NCI-H1436 (cell line): ENCODE measurements at places on chromosomes 4 and X.

DNA sequence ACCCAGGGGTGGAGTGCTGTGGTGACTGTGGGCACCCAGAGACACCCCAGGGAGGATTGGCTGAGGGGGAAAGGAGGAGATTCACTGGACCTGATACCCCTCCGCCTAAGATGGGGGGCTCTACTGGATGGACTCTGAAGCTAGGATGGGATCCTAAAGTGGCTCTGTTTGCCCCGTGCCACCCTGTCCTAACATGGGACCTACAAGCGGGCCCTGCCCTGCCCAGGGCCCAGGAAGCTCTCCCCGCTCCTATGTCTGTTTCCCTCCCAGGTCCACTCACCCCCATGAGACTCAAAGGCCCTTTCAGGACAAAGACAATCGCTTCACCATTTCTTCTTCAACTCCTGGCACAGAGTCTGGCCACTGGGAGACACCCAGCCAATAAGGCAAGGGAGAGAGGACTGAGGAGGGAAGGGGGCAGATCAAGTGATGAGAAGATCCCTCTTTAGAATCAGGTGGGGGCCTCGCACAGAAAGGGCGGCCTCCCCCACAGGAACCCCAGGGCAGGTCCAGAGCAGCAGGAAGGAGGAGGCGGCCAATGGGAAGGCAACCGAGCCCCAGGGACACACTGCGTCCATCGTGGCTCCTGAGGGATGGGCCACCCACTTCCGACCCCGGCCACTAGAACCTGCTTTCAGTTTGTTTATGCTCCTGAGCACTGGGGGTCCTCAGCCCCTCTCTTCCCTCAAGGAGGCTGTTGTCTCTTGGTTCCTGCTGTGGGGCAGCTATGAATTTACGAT is 155.4 kb downstream of the AFAP1 start:
- DNase-seq = no peak

DNA sequence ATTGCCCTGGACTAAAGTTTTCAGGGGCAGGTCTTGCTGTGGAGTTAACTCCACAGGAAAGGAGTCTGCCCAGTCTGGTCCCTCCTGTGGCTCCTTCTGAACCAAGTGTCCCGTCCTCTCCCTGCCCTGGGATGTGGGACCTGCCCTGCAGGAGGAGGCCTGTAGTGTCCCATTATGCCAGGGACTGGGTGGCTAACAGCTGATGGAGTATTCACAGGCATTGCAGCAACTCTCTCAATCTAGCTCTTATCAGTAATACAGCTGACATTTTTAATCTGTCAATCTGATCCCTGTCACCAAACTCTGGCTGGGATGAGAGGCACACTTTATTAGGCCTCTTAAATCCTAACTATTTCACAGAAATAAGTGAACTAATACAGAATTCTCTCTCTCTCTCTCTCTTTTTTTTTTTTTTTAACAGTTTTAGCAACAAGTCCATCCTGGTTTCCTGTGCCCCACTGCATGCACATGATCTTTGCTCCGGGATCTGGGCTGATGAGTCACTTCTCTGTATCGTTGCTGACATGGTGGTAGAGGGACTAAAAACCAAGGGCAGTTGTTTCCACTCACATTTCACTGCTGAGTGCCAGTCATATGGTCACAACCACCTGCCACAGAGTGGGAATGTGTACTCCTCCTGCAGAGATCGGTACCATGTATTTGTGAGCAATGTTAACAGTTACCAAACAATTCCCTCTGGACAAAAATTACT is 39.1 kb downstream of the HAND2 start:
- no peak for DNase-seq

DNA sequence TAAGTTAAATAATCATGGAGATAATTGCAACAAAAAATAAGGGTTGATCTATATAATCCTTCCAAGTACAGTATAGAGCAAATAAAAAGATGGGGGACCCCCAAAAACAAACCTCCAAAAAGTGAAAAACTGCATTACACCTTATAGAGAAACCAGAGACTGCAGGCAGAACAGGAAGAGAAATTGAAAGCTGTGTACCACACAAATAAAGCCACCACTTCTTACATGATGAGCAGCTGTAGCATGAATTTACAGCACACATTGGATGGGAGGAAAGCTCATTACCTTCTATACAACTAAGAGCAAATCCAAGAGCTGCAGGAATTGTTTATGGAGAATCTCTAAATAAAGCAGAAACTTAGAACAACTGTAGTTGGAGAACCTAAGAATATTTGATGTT is 152.4 kb upstream of the PDE5A start:
- no peak for DNase-seq

- no peak for DNase-seq
Measured at GRCh38 chr4:140020457-140021361, 133.3 kb downstream of the MAML3 start.

DNA sequence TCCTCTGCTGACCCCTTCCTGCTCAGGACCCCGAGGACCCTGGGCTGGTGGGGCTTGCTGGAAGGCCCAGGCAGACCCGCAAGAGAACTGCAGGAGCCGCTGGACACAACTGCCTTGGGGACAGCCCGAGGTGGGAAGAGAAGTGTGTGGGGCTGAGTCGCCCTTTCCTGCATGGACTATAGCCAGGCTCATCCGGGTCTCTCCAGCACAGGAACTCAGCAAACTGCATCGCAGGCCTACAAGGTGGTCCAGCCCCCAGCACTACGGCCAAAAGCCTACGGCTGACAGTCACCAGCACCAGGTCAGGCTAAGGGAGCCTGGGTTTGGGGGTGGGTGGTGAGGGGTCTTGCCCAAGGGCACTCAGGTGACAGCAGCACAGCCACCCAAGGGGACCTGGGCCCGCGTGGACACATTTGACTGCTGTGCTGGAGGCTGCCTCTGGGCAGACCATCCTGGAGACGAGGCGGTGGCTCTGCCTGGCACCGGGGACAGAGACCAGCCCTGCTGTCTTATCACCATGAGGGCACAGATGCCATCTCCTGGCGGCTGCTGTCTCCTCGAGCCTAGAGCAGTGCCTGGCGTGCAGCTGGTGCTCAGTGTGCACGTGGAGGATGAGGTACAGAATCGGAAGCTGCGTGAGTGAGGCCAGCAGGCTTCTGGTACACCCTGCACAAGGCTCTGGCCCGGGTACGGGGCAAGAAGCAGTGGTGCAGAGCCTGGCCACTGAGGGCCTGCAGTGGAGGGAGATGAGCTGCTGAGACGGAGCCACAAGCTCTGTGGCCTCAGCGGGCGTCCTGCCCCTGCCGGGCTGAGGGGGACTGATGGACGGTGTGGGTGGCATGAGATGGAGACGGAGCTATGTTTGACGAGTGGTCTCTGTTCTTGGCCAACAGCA is 15.1 kb downstream of the LRPAP1 start:
- no peak for DNase-seq

GRCh38 chr4:125254106-125254505 is 60.6 kb upstream of the FAT4 start:
- no peak for DNase-seq

DNA sequence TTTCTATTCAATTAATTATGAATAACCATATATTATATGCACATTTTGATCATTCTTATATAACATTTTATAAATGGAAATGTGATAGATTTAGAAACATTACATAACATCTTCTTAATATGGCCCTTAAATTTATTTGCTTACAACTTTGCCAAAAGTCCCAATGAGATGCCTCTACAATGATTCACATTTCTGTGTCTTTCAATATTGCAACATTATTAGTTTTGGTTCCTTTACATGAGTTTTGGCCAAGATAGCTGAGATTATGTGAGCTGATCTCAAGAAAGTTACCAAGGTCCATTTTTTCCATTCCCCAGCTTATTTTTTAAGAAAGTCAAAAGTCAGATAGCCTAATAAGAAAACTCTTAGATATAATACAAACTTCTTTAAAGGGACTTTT is 361.2 kb downstream of the PCDH7 start:
- DNase-seq = no peak

DNA sequence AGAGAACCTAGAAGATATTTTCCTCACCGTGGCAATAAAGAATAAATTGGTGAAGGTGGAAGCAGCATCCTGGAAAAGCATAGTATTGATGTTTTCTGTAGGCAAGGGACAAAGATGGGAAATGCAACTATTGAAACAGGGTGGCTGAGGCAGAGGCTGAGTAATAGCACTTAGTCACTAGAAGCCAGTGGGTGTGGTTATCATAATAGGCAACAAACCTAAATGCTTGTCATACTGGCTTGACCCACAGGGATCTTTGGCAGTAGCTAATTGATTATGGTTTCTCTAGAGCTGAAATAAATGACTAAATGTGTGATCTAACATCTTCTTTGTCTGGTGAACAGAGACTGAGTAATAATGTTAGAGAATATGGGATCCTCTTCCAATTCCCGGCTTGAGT is 353.6 kb upstream of the RPS6KA3 start:
- DNase-seq = no peak

DNA sequence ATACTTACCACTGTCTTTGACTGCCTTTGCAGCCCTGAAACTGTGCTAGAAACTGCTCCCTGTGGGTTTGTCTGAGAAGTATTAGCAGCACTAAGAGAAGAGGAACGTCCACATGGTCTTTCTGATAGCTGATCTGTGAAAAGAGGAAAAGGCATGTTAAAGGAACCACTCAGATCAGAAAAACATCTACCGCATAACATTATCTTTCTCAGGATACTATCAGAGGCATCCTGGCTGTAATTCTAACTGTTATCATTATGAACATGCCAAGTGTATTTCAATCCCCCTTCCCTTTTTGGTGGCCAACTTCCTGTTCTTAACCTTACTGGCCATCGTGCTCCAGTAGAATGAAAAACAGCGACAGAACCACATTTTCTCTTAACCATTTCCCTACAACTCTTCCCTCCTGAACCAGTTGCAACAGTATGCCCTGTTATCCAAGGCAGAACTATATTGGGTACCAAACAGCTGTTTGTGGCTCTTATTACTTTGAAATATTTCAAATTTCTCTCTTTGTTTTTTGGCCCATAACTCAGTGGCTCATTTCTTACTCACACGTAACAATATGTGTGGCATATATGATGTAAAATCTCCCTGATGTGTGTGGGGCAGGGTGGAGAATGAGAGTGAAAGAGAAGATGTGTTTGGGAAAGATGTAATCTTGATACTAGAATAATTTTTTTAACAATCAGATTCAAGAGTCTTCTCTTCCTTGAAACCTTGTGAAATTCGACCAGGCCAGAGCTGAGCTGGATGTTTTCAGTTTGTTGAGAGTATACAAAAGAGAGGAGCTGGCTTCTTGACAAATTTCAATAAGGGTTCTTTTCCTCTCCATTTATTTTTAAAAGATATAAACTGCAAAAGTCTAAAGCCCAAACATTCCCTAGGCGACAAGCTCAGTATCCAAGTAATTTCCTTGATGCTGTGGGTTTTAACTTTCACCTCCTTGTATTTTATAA is 35.2 kb downstream of the ARHGEF6 start:
- DNase-seq = no peak

- no peak for DNase-seq
Measured at GRCh38 chrX:129714581-129714980, 24.2 kb upstream of the XPNPEP2 start.

- no peak for DNase-seq
Measured at GRCh38 chr4:25843340-25844097, 19.3 kb downstream of the SEL1L3 start.

DNA sequence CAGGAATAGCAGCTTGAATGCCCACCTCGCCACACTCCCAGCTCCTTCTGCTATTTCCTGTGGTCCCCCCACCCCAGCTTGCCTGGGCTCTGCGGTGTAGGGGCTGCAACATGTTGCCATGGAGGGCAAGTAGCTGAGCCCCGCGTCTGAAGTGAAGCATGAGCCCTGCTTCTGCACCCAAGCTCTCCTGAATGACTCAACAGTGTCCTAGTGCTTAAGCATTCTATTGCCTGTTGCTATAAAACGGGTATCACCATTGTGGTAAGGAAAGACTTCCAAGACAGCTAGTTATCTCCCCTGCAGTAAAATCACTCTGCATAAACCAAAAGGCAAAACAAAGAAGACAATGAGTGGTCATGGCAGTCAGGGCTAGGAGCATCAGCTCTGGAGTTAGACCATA is 31.4 kb upstream of the SPATA4 start:
- no peak for DNase-seq

DNA sequence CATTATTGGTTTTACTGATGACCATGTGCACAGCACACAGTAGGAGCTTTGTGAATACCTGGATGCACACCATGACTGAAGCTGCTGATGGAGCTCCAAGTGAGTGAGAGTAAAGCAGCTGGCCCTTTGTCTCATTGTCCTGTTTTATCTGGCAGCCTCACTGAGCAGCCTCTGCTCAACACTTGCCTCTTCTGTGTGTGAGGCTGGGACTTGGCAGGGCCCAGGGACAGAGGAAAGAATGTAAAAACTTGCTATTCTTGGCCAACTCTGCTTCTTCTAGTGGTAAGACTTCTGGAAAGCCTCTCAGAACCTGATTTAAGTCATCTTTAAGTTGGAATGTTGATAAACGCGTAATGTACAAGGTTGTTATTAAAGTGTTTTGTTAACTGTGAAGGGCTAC is 61.4 kb downstream of the BEX1 start:
- DNase-seq = no peak

GRCh38 chr4:86122404-86122803 is 237.4 kb downstream of the MAPK10 start:
- no peak for DNase-seq
